ENCODE measurements at places on chromosomes 3 and 15. TPM values are rescaled to one million over a fixed set of nuclear protein-coding genes. Genes with fewer than 3 reads are reported as not detected.
A peak's percentile ranks its signal among the peaks of the same experiment; 100 is the strongest.

CYP19A1 gene
- not detected for total RNA-seq

OR5H15 gene
- total RNA-seq = not detected

CYP1A2 gene
- total RNA-seq = not detected

GADL1 gene
- not detected for total RNA-seq

LRRC34 gene
- total RNA-seq = 3.8 TPM

IL17RE gene
- total RNA-seq = 4.7 TPM

- DNase-seq = peak; percentile 10
Observed at GRCh38 chr3:142779591-142779990, 55.8 kb downstream of the TRPC1 start.

DNA sequence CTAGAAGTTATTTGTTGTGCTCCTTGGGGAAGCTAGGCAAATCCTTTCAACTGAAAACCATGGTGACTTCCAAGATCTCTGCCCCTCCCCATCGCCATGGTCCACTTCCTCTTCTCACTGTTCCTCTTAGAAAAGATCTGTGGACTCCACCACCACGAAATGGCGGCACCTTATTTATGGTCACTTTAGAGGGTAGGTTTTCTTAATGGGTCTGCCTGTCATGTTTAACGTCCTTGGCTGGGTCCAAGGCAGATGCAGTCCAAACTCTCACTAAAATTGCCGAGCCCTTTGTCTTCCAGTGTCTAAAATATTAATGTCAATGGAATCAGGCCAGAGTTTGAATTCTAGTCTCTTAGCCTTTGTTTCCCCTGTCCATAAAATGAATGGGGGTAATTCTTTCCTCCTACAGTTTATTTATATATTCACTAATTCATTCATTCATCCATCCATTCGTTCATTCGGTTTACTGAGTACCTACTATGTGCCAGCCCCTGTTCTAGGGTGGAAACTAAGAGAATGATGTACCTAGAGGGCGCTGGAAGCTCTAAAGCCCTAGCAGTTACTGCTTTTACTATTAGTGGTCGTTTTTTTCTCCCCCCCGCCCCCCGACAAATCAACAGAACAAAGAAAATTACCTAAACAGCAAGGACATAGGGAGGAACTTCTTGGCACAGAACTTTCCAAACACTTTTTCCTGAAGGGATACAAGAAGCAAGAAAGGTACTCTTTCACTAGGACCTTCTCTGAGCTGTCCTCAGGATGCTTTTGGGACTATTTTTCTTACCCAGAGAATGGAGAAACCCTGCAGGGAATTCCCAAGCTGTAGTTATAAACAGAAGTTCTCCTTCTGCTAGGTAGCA, 657 bp downstream of the PATL2 start:
- DNase-seq = peak; percentile 18

DNA sequence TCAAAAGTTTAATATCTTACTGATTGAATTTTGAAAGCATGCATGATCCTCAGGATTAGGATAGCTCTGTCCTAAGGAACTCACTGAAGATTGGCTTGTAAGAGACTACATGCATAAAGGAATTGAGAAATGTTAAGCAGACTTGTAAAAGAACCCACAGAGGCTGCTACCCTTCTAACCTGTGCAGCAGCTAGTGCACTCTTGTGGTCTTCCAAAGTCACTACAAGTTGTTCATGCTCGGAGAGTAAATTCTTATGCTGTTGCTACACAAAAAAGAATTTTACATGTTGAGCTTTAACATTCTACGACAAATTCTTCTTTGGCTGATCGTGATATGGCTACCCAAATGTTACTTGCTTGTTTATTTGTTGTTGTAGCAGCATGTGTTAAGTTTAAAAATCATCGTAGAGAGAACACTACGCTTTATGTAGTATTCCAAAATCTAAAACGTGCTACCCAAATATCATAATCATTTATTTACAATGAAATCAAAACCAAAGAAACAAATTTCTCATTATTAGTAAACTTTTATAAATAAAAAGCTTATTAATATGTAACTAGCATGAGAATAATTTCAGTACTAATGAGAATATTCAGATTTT, 55.0 kb downstream of the GOLIM4 start:
- peak; percentile 63 for DNase-seq

DNA sequence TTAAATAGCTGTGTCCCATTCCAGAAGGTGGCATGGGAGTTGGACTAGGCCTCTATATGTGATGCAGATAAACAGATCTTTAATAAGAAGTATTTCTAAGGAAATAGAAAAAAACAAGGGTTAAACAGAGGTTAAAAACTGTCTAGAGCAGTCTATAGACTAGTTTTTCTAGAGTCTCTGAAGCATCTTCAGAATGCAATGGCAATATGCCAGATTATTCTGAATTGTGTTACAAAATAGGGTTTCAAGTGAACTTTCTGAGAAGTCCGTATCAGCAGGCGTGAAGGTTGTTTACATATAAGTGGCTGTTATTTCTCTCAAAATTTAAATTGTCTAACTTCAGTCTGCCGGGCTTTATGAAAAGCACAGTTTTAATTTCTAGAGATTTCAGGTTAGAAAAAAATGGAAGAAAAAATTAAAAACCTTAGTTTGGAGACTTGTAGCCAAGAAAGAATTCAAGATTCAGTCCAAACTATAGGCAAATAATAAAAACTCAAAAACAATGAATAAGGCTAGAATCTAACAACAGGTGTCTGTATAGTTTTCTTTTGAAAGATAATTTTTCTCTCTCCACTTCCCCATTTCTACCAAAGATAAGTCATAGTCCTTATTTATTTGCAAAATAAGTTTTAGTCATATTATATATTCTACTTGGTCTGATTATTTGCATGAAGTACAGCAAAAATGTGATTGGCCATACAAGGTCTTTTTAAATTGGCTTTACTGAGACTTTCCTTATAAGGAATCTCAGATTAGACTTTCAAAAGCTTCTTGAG, 55.2 kb downstream of the OSTN start:
- DNase-seq = no peak

DNA sequence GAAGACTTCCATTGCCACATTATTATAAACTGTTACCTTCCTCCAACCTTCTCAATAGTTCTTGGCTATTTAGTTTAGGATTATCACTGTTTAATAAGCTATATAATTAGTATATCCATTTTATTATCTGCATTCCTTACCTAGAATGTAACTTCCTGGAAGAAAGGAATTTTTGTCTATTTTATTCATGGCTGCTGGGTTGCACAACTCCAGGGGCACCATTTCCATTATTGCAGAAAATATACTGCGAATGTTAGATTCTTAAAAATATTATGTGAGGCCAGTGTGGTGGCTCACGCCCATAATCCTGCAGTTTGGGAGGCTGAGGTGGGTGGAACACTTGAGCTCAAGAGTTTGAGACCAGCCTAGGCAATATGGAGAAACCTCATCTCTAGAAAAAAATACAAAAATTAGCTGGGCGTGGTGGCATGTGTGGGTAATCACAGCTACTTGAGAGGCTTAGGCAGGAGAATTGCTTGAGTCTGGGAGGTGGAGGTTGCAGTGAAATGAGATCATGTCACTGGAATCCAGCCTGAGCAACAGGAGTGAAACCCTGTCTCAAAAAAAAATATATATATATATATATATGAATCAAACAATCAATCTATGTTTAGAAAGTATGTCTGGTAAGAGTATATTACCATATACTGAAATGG, 19.9 kb downstream of the CLDN1 start:
- peak; percentile 68 for DNase-seq

GRCh38 chr15:65917407-65917756, 48.1 kb downstream of the RAB11A start:
- DNase-seq = no peak

GRCh38 chr15:90425726-90426346, 37.8 kb downstream of the IQGAP1 start:
- DNase-seq = no peak

DNA sequence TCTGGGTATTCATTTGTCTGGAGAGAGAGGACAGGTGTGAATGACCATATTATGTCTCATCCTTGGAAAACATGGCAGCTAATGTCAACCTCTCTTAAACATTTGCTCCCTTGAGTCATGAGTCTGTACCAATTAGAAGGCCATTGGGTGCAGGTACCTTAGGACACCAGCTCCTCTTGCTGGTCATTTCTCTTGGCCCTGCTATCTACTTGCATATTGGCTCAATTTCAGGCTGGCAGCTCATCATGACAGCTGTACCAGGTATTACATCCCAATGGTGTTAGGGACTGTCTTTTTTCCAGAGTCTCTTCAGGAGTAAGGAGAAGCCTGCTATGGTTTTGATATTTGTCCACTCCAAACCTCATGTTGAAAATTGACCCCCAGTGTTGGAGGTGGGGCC, 92.2 kb upstream of the ANKRD28 start:
- DNase-seq = no peak

DNA sequence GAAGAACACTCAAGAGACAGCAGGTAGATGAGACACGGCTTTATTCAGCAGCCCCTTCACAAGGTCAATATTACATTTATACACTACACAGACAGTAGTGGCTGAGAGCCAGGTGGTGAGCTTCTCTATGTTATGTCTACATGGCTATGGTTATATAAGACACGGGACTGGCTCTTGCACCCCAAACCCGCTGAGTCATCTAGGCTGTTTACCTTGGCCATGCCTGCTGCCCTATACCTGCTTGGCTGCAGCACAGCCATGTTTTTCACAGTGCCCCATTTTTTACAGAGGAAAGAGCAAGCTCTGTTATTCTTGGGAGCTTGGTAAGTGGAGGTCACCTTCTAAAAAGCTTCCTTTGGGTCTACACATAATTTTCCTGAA, 231.6 kb downstream of the IGSF11 start:
- DNase-seq = no peak

DNA sequence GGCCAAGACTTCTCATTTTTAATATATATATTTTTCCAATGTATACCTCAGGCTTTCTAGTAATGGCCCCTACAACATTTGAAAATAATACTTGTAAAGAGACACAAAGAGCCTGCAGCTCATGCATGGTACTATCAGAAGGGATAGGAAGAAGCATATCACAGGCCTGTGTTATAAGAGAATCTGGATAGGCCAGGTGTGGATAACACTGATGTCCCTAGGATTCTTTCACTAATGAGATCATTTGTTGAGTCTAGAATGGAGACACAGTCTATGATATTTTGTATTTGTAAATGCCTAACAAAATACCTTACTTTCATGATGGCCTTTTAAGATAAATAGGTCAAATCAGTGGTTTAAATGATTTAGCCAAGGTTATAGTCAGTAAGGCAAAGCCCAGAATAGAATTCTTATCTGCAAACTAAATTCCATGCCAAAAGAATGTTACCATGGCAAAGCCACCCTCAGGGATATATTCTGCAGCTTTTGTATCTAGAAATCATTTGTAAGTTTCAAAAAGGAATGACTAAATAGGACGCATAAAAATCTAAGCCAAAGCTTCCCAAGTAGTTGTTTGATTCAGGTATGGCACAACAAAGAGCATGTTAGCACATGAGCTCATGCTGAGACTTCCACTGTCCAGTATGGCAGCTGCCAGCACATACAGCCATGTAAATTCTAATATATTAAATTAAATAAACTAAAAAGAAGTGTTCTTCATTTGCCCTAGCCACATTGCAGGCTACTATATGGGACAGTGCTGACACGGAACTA, 10.0 kb downstream of the DCP1A start:
- DNase-seq = no peak

- no peak for DNase-seq
Observed at GRCh38 chr15:40739047-40739446, 16.0 kb downstream of the RMDN3 start.

DNA sequence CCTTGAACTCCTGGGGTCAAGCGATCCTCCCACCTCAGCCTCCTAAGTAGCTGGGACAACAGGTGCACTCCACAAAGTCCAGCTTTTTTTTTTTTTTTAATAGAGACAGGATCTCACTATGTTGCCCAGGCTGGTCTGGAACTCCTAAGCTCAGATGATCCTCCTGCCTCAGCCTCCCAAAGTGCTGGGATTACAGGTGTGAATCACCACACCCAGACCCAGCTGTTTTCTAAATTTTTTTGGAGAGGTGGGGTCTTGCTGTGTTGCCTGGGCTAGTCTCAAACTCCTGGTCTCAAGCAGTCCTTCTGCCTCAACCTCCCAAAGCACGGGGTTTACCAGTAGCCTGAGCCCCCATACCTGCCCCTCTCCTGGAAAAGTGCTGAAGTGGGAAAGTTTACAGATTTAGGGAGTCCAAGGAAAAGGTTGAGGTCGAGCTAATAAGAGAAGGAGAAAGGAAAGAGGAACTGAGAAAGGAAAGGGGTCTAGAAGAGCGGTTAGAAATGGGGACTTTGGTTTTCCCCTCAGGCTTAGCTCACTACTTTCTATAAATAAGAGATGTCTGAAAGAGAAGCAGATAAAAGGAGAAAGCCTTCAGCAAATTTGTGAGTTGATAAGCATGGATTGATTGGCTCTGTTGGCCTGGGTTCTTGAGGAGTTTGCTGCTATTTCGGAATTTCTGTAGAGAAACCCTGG, 23.6 kb downstream of the UBE2E1 start:
- DNase-seq = no peak

DNA sequence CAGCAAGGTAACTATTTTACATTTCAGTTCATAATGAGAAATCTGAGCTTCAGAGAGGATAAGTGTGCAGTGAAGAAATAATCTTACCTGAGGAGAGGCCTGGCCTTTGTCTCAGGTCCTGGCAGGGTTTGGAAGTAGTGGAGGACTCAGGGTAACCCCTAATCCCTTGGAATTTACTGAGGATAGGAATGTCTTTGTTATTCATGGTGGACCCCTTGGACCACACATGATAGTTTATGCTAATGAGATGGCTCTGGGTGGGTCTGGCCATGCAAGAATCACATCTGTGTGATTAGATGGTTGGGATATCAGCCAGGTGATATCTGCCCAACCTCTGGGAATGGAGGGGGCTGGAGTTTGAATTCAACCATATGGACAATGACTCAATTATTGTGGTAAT, 65.0 kb upstream of the DAZL start:
- no peak for DNase-seq

DNA sequence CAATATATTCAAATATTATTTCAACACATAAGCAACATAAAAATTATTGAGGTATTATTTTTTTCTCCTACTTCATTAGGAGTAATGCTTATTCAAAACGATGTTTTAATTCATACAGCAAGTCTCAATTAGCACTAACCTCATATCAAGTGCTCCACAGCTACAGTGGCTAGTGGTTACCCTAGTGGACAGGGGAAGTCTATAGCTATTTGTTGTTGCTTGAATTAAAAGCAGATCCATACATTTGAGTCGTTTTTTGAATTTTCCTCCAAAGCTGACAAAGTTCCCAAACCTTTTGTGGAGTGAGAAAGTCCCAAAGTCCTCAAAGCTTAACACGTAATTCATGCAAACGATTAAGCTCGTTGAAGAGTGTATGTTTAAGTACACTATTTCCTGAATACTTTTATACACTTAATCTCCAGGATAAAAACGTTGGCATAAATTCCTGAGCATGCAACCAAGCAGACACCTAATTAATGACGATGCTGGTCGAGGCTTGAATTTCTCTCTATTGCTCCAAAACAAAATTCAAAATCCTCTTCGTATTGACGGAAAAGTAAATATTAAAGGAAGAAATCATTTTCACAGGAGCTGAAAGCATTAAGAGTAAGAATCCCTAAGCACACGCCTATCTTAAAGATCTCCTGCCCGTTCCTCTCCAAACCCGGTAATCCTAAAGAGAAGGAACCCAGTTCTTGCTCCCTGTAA, 985 bp downstream of the VPS13C start:
- DNase-seq = peak; percentile 11

Measured in PC-3 (cell line).